ENCODE measurements at places on chromosomes 4 and X. TPM values are rescaled to one million over a fixed set of nuclear protein-coding genes. Genes with fewer than 3 reads are reported as not detected.
A peak's percentile ranks its signal among the peaks of the same experiment; 100 is the strongest.

Gene DCHS2
- 13.6 TPM for total RNA-seq

Gene DGAT2L6
- not detected for total RNA-seq

Gene DOK7
- 30.9 TPM for total RNA-seq

Gene FAM156A
- 20.6 TPM for total RNA-seq

Gene RS1
- total RNA-seq: not detected

Gene TIMM17B
- 36.7 TPM for total RNA-seq

Gene CCSER1
- 19.9 TPM for total RNA-seq

Gene SATL1
- 0.10 TPM for total RNA-seq

Gene GNRHR
- total RNA-seq: not detected

Gene STARD8
- 16.1 TPM for total RNA-seq

Gene OTC
- total RNA-seq: not detected

Gene F8A1
- total RNA-seq: 2.6 TPM

Gene DCAF8L1
- total RNA-seq: not detected

Gene PRMT9
- total RNA-seq: 19.3 TPM

- no peak for DNase-seq
Measured at GRCh38 chr4:81826817-81827424, 355.2 kb upstream of the RASGEF1B start.

DNA sequence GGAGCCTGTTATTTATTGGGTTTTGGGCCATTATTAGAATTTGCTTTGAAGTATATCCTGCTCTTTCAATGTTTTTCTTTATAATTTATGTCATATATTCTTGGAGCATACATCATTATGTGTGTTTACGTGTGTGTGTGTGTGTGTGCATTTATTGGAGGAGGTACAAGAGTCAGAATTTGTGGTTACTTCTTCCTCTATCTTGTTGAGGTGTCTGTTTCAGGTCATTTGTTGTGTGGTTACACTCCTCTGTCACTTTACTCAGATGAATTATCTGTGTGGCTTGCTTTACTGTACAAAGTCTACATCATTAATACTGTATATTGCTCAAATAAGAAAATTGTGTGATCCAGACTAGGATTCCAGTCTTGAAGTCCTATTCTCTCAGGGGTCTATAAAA is 1957.4 kb upstream of the TENM3 start:
- no peak for DNase-seq

GRCh38 chr4:6639137-6639680 is 1.3 kb upstream of the MRFAP1 start:
- DNase-seq: no peak

DNA sequence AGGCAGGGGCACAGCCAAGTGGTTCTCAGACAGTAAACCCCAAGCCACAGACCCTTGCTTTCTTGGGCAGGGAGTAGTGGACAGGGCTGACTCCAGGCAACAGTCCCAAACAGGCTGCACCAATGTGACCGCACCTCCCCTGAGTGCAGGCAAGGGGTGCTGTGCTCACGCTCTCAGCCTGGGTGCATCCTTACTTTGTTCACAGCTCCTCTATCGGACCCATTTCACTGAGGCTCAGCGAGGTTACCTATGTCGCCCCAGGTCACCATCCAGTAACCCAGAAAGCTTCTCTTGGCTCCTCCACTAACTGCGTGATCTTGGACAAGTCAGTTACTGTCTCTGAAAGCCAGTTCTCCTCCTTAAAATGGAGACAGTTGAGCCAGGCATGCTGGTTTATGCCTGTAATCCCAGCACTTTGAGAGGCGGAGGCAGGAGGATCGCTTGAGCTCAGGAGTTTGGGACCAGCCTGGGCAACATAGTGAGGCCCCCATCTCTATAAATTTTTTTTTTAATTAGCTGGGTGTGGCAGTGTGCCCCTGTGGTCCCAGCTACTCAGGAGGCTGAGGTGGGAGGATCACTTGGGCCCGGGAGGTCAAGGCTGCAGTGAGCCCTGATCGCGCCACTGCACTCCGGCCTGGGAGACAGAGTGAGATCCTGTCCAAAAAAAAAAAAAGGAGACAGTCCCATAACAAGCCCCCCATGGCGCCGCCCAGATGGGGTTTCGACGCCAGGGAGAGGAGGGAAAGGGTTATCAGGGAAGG is 823 bp upstream of the MAN2B2 start:
- no peak for DNase-seq

DNA sequence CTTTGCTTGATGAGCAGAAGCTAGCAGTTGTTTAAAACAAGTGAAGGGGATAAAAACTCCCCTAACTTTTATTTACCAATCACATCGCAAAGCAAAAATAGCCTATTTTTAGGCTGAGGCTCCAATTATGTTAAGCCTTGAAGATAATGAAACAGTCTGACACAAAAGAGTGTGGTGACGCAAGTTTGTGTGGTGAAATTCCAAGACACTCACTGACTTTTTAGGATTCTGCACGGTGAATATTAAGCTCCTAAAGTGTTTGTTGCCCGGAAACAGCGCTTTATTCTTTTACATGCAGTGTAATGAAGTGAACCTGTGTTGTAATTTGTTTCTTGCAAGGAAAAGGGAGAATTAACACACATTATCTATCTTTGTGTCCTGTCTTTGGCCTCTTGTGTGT is 74.8 kb downstream of the POLA1 start:
- DNase-seq: no peak

DNA sequence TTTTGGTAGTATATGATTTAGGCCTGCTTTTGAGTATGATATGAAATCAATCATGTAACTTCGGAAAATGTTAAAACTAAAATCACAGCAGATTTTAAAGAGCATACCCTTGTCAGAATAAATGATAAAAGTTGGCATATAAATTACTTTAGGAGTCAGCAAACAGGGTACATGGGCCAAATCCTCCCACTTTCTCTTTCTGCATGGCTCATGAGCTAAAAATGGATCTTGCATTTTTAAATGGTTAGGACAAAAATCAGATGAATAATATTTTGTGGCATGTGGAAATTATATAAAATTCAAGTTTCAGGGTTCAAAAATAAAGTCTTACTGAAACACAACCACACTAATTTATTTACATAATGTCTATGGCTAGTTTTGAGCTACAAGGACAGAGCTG is 214.9 kb downstream of the GASK1B start:
- no peak for DNase-seq

DNA sequence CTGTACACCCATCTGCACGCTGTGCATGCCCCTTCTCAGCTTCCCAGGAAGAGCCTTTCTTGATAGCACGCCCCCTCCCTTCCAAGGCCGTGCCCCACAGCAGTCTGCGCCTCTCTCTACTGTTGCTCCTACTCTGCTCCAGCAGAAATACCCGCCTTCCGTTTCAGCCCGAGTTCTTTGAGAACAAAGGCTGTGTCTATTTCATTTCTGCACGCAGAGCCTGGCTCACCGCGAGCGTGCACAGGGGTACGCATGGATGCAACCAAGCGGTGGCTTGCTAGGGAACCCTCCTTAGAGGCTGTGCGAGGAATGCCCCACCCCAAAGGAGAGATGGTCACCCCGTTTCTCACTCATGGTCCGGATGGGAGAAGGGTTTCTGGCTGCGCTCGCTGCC is 485 bp downstream of the AADAT start:
- peak; percentile 68 for DNase-seq

- DNase-seq: no peak
Measured at GRCh38 chr4:159547645-159548308, 444.9 kb downstream of the RAPGEF2 start.

DNA sequence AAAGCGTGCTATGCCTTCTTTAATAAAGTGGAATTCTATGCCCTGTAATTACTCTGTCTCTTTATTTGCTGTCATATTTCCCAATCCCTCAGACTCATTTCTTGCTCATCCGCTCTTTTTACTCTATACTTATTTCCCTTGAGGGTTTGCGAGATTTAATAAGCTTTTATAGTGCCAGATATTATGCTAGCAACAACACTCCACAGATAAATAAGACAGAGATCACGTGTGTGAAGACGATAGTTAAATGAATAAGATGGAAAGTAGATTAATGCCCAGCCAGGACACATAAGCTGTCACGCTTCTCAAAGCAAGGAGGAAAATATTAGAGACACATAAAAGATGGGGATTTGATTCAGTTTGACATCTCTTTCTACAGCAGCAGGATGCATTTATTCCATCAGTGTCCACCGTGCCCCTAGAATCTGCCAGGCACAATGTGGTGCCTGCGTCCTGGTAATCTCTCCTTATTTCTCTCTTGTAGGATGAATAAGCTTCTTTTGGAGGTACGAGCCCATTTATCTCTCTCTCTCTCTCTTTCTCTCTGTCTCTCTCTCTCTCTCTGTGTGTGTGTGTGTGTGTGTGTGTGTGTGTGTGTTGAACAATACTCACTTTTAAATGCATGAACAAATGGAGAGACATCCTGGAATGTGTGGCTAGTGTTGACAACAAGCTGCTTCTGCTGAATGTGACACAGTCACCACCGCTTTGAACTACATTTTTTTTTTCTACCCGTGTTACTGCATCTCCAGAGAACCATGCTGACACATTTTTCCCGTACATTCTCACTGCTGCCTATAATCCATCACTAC is 48.2 kb downstream of the TMEM156 start:
- no peak for DNase-seq

DNA sequence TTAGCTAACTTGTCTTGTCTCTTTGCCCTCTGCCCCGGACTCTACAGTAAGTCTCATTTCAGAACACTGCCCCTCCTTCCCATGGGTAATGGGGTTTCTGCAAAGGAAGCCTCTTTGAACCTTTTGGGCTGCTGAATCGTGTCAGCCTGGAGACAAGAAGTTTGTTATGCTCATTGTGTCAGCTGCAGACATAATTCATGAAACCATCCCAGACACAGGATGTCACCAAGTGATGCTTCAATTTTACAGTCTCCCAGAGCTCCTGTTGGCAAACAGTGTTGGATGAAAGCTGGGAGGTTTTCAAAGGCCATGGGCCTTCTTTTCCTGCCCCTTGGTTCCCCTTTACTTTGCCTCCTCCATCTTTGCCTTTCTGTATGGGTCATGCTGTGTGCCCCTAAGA is 223.1 kb upstream of the TAPT1 start:
- DNase-seq: no peak

DNA sequence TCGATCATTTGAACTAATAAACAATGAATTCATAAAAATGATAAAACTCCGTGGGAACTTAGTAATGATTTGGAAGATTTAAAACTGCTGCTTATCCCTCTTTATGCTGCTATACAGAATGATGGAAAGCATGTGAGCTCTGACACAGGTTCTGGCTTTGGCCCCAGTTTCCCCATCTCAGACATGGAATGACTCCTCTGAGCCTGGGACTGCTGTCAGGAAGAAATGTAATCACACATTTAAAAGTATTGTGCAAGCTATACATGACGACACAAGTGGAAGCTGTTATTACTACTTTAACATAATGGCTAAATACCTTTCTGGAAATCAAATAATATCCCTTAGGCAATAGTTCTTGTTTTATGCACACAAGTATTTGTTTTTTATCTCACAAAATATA is 161.7 kb downstream of the DCHS2 start:
- DNase-seq: peak; percentile 71

GRCh38 chrX:123698979-123699520 is 33.8 kb downstream of the THOC2 start:
- DNase-seq: peak; percentile 1

- DNase-seq: no peak
Measured at GRCh38 chr4:152999346-153000075, 63.4 kb downstream of the FHDC1 start.

DNA sequence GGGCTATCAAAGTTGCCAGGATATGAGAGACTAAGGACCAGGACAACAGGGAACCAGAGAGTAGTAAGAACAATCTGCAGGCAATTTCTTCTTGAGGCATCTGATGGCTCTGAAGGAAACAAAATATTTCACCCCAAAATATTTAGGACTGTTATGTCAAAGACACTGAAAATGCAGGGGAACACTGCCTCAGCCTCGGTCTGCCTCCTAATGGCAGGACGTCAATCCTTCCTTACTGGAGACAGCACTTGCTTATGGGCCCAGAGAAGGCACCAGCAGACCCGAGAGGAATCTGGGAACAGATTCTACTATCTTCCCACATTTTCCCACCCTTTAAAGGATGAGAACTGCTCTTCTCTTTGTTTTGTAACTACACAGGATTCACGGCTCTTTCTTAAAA is 23.3 kb downstream of the RNF150 start:
- DNase-seq: no peak

DNA sequence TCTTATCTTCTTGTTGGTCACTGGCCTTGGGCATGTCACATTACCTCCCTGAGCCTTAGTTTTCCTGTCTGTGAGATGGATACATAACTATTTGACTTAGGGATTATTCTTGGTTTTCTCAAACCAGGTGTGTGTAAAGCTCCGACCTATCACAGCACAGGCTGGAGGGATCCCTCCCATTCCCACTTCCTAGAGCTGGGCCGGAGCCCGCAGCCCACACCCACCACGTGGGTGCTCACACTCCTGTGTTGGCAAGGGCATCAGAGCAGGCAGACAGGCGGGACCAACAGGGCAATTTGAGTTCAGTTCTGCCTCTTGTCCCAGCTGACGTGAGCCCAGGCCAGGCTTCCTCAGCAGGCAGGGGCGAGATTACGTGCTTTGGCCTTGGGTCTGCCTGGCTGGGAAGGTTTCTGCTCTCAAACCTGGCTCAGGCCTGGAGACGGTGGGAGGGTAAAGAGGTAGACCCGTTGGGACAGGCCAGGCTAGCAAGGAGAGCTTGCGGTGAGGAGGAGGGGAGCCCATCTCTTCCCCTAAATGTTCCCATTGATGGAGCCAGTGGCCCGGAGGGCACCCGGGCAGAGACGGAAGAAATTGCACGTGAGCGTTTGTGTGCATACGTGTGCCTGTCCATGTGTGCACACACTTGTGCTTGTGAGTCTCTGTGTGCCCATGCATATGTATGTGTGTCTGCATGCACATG is 734 bp upstream of the SH3TC1 start:
- no peak for DNase-seq

- no peak for DNase-seq
Measured at GRCh38 chrX:102892103-102892502, 45.0 kb upstream of the RAB40AL start.

- DNase-seq: no peak
Measured at GRCh38 chrX:30248854-30249253, 1.9 kb downstream of the MAGEB1 start.

DNA sequence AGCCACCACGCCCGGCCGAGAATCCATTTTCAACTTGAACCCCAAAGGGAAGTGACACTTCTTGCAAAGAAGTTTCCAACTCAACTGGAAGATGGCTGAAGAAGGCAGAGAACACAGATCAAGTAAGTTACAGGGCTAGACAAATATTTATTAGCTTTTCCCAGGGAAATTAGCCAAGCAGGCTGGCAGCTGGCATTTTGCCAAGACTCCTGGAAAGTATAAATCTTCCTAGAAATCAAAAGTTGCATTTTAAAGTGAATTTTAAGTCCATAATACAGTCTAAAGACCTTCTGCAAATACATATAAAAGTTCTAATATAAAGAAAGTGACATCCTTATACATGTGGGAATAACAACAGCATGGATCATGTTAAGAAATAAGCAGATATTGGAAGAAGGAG is 3.4 kb upstream of the MRPL1 start:
- no peak for DNase-seq

DNA sequence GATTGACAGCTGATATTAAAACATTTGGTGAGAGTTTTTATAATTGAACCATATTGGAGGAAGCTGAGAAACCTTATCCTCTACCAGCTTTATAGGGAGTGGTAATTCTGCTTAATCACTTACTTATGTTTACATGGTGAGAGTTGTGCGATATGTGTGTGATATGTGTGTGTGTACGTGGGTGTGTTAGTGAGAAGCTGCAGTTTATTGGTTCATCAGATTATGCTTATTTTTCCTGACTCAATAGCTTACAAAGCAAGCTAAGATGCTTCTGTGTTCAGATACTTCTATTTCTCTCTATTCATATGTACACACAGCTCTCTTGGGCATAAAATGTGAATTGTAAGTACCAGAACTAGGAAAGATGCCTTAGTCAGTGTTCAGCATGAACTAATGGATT is 343.7 kb downstream of the GRIA2 start:
- DNase-seq: no peak

All from tongue (tissue), 3 donors.